Stimulated activated CD8-positive, alpha-beta memory T cell treated with anti-CD3 and anti-CD28 coated beads, Interleukin-7, amount 100 ng/mL, for 1 hour (primary cell): ENCODE measurements at places on chromosomes 3 and 15.

- no peak for DNase-seq
Measured at GRCh38 chr15:41550066-41550775, 6.2 kb upstream of the RPAP1 start.

- no peak for DNase-seq
Measured at GRCh38 chr3:13148126-13148525, 74.9 kb upstream of the IQSEC1 start.

GRCh38 chr15:57382215-57382614 is 5.9 kb downstream of the CGNL1 start:
- DNase-seq, result no peak

DNA sequence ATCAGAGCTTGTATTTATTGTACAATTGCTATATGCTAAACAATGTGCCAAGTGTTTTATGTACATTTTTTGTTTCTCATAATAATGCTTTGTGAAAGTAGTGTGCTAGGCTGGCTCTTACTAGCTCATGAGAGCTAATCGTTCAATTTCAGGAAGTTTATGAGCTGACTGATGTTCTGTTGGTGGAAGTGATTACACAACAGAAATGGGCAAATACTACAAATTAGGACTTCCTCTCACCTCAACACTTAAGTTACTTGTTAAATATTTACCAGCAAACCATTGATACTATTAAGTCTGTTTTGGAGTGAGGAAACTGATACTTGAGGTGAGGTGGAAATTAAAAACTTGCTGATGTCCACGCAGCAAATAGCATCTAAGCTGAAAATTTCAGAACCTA is 32.3 kb downstream of the SLC9C1 start:
- DNase-seq, result no peak

- DNase-seq, result no peak
Measured at GRCh38 chr3:123376451-123377242, 72.2 kb downstream of the ADCY5 start.

DNA sequence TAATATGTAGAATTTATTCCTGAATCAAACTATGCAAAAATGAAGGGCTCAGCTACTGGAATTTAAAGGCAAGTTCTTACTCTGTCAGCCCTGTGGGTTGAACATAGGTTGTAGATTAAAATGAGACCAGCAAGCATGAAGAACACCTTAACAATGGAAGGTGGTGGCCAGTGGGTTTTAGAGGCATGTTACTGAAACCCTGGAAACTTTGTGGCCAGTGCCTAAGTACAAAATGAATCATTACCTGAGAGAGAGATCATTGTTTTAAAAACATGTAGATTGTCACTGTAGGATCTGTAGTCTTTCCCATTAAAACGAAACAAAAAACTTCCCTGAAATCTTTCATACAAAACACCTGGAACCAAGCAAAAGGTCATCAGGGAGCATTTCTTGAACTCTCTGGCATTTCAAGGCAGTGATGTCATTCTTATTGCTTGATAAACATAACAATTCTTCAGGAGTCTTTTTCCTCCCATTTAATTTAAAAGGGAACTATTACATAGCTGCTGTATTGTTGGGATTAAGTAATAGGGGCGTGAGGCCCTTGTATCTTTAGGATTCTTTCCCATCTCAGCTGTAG is 51.8 kb downstream of the TMEM108 start:
- DNase-seq, result no peak

- DNase-seq, result no peak
Measured at GRCh38 chr3:121649645-121650044, 11.1 kb downstream of the HCLS1 start.

DNA sequence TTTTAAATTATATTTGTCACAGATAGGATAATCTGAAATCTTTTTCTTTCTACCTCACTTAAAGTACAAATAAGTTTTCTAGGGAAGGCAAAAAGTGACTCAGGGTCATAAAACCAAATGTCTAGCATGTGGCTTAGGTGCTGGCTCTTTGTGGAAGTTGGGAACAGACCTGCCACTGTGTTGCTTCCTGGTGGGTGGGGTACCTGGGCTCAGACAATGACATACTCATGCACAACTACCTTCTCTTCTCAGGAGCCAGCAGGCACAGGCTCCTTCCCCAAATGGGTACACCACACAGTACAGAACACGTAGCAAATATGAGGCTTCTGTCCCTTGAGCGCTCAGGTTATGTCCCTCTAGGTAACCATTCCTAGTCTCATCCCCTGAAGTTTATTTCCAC is 40.1 kb upstream of the MUC13 start:
- no peak for DNase-seq

GRCh38 chr3:19543212-19543841 is 390.7 kb downstream of the EFHB start:
- DNase-seq, result no peak

- no peak for DNase-seq
Measured at GRCh38 chr15:91357486-91357885, 257.4 kb downstream of the SV2B start.

- DNase-seq, result no peak
Measured at GRCh38 chr15:48131324-48131723, 10.5 kb downstream of the SLC24A5 start.
